ENCODE measurements at places on chromosomes 7 and 10. TPM values are rescaled to one million over a fixed set of nuclear protein-coding genes. Genes with fewer than 3 reads are reported as not detected.

Gene CRYGN
- not detected for total RNA-seq

Gene ZNF679
- total RNA-seq = not detected

Gene TUBB8
- total RNA-seq = not detected

Gene GBX1
- not detected for total RNA-seq

Gene NYAP1
- 0.23 TPM for total RNA-seq

Gene ITIH2
- total RNA-seq = not detected
